Head of caudate nucleus (tissue), 42 donors: ENCODE measurements at places on chromosomes 12 and 14.
A peak's percentile ranks its signal among the peaks of the same experiment; 100 is the strongest.

- no peak for DNase-seq
Observed at GRCh38 chr12:102995372-102995771, 37.9 kb downstream of the ASCL1 start.

- DNase-seq = no peak
Observed at GRCh38 chr12:80821513-80822000, 104.8 kb downstream of the MYF5 start.

- DNase-seq = peak; percentile 62
Observed at GRCh38 chr12:119802472-119802871, 74.6 kb downstream of the CIT start.

GRCh38 chr14:68759017-68759560 is 33.8 kb downstream of the ZFP36L1 start:
- no peak for DNase-seq

- peak; percentile 43 for DNase-seq
Observed at GRCh38 chr14:77761205-77761931, 412 bp upstream of the SNW1 start.

DNA sequence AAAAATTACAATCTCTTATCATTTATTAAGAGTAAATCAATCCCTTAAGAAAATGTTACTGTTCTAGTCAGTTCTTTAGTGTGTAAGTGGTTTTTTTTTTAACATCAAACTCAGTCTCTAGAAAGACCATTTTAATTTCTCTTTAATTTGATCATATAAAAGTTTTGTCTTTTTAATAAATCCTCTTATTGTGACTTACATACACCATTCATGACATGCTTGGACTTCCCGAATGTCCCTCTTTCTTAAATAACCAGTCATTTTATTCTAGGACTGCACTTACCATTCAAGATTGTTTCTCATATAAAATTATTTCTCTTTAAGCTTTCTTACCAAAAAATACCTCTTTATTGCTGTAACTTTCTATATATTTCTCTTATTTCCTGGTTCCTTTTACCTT is 60.8 kb upstream of the EVL start:
- DNase-seq = no peak

- DNase-seq = no peak
Observed at GRCh38 chr12:84814664-84815245, 97.8 kb downstream of the SLC6A15 start.

GRCh38 chr14:66070542-66071319 is 415.4 kb upstream of the CCDC196 start:
- peak; percentile 54 for DNase-seq

DNA sequence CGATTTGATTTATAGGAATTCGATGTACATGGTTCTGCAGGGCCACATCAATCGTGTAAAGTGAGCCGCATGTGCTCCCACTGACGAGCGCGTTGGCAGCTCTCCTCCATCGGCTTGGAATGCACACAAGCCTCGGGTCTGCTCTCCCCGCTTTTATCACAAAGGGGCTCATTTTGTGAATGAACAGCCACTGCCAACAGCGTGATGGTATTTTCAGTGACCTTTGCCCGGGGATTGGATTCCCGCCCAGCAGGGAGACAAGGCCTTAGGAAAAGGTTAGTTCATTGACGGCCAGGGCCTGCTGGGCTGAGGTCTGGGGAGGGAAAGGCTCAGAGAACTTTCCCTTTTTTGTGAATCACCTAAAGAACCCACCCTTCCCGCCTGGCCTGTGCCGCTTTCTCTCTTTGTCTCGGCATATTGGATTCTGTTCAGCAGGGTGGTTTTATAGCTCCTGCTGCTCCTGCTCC is 232.1 kb downstream of the MSRB3 start:
- DNase-seq = peak; percentile 44

DNA sequence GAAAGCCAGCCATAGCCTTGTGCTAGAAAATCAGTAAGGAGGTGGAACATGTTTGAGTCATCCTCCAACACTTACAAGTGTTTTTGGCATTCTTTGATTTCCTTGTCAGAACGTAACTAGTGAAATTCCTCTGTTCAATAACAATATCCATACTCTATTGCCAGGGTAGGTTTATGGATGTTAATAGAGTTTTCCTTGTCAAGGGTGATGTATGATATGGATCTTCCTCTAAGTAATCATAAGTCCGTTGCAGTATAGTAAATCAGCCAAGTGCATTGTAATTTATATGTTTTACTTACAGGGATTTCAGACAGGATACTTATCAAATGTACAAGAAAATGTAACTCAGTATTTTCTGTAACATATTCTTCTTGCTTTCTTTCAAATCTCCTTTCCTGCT is 19.4 kb downstream of the NAV3 start:
- no peak for DNase-seq

GRCh38 chr12:109718390-109718789 is 4.8 kb downstream of the FAM222A start:
- peak; percentile 85 for DNase-seq

DNA sequence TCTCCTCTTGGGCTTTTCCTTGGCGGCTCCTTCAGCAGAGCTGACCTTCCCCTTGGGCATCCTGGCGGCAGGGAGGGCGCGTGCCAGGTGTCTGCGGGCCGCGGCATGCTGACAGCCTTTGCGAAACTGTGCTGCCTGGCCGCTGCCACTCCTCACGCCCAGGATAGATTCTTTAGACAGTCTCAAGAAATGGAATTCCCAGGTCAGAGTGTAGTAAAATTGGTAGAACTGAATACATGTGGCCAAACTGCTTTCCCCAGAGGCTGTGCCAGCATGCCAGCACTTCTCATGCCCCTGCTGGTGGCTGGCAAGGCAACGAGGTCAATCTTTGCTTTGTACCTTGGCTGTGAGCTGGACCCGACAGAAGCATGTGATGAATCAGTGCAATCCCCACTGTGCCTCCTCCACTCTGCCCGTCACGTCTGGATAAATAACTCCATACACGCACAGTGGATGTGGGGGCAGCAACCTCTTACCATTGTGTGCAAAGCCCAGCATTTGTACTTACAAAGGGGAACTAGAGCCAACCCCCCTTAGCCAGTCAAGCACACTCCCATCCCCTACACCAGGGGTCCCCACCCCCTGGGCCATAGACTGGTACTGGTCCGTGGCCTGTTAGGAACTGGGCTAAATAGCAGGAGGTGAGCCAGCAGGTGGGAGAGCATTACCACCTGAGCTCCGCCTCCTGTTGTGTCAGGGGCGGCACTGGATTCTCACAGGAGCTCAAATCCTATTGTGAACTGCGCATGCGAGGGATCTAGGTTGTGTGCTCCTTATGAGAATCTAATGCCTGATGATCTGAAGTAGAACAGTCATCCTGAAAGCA is 90.9 kb downstream of the ACTN1 start:
- no peak for DNase-seq

DNA sequence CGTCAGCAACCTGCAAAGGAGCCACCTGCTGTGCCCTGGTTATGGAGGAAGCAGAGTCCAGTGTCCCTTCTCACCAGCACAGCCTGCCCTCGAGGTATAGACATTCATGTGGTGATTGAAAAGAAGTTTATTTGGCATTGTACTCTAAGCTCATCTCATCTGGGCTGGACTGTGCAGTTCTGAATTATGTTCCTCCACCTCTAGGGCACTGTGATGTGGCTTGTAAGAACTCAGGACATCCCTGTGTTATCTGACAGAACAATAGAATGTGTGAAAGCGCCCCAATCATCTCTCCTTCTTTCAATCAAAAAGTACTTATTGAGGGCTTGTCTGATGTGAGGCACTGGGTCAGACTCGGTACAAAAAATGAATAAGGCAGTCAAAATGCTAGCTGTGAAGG is 140.1 kb downstream of the DHRS2 start:
- no peak for DNase-seq

DNA sequence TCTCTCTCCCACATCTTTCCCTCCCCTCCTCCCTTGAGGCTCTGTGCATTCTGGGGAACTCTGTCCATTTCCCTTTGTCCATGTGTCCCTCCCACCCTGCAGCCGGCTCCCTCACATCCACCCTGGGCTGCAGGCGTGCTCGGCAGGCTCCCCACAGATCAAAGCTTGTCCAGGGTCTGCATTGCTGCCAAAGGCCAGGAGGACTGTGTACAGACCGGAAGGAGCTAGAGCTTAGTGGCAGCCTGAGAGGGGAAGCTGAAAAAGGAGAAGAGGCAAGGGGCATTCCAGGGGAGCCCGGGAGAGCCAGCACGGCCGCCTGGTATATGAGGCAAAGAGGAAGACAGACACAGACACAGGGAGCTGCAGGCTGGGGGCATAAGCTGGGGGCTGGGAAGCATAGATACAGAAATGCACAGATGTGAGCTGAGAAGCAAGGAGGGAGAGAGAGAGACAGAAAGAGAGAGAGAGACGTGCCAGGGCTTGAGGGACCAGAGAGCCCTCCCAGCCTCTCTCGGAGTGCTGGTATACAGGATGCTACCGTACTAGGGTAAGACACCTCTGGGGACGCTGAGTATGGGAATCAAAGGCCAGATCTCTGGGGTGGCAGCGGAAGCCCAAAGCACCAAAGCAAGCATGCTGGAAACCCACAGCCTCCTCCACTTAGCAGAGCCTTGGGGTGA is 3.3 kb downstream of the CD4 start:
- DNase-seq = peak; percentile 31

- no peak for DNase-seq
Observed at GRCh38 chr12:4956968-4957367, 47.3 kb downstream of the KCNA1 start.

GRCh38 chr12:1836854-1837421 is 16.6 kb downstream of the LRTM2 start:
- DNase-seq = peak; percentile 80
